Activated CD4-positive, alpha-beta T cell treated with anti-CD3 and anti-CD28 coated beads, Interleukin-2, amount 50 U/mL, for 48 hours (primary cell): ENCODE measurements at places on chromosomes 3 and 15.

- DNase-seq: no peak
These were observed 7.0 kb upstream of the ACTC1 start for GRCh38 chr15:34802371-34802770.

DNA sequence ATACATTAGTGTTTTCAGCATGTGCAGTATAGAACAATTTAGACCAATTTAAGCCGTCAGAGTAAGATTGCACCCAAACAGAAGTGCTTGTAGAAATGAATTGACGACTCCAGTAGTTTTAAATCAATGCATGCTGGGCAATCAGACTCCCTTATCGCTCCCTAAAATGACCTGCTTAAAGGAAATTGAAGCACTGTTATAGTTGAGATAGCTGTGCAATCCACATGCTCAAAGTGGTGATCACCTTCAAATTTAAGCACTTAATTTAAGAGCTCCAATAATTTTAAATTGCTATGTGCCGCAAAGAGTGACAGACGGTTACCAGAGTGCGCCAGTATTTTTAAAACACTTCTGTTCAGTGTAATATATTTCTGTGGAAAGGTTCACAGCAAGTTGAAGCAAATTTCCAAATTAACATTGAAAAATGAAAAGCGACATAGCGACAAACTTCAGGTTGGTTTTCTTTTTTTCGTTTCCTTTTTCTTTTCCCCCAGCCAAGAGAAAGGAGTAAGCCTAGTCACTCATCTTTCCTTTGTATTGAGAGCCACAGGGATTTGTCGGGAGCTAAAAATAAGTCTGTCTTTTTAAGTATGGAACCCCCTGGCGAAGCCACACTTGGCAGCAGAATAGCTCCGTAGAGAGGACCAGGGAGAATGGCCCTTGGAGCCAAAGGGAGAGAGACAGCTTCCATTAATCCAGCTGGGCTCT lies 436.4 kb upstream of the RBMS3 start:
- DNase-seq: no peak

GRCh38 chr15:36959746-36960145 lies 140.6 kb downstream of the MEIS2 start:
- DNase-seq: no peak

- no peak for DNase-seq
These were observed 134.4 kb downstream of the TMCO5A start for GRCh38 chr15:38068626-38069391.

DNA sequence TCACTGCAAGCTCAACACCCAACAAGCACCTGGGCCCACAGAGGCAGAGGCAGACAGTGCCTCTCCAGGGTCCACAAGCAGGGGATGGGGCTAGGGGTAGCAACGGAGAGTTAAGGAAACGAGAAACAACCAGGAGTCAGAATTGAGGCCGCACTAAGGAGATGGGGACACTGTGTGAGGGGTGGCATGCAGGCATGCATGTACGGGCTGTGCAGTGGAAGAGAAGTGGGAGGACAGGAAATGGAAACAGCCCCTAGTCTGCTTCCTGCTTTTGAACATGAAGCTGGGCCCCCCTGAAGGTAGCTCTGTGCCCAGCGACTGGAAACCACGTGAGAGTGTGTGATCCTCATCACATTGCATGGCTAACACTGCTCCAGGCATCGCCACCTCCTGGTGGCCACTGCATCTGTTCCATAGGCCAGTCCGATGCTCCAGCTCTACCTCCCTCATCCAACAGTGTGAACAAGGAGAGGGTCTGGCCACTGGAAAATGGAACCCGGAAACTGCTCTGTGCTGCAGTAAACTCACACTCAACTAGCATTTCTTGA lies 44.0 kb downstream of the XXYLT1 start:
- no peak for DNase-seq

DNA sequence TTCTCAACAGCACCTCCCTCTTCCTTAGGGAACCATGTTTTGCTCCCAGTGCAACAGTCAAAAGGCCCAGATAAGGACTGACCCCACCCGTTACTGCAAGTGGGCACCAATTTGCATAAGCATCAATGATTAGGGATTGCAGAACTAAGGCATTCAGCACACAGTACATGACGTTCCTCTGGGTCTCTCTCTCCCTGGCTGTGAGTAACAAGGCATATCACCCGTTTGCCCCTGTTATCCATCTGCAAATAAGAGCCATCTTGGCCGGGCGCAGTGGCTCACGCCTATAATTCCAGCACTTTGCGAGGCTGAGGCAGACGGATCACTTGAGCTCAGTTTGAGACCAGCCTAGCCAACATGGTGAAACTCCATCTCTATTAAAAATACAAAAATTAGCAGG lies 18.8 kb downstream of the MAGI1 start:
- no peak for DNase-seq

DNA sequence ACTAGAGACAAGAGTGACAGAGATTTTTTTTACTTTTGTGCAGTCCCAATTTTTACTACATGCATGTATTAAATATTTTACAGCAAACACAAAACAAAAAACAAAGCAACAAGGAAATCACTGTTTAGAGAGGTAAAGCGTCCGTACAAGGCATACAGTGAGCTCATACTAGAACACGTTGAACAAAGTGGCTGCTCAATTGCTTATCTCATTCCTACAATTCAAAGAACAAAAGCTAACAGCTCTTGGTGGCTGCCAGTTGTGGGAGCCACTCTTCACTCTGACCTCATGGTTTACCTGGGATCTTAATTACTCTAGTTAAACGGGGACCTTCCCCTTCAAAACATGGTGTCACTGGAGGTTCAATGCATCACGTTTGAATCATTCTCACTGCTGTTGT lies 7.6 kb upstream of the ARHGEF26 start:
- DNase-seq: no peak

- no peak for DNase-seq
These were observed 228.9 kb upstream of the FEZF2 start for GRCh38 chr3:62602129-62602770.

GRCh38 chr15:32959077-32959476 lies 235.4 kb downstream of the FMN1 start:
- no peak for DNase-seq
